HEK293T (cell line): ENCODE measurements at places on chromosomes 12 and 14.

DNA sequence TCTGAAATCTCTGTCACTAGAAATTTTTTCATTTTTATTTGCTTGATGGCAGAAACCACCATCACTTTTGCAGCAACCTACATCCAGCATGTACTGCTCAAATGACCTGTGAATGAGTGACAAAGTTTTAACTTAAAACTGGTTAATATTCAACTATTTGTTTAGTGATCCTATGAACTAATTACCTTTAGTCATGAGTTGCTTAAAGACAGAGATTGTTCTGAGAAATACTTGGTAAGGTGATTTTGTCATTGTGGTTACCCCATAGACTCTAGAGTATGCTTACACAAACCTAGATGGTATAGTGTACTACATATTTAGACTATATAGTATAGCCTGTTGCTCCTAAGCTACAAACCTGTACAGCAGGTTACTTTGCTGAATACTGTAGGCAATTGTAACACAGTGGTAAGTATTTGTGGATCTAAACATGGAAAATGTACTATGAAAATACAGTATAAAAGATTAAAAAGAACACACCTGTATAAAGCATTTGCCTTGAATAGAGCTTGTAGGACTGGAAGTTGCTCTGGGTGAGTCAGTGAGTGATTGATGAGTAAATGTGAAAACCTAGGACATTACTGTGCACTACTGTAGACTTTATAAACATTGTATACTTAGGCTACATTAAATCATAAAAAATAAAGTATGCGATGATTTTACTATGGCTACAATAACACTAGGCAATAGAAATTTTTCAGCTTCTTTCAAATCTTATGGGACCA, 256.6 kb upstream of the PPFIA2 start:
- no peak for DNase-seq

GRCh38 chr12:75103822-75104221, 105.8 kb downstream of the KCNC2 start:
- no peak for DNase-seq

DNA sequence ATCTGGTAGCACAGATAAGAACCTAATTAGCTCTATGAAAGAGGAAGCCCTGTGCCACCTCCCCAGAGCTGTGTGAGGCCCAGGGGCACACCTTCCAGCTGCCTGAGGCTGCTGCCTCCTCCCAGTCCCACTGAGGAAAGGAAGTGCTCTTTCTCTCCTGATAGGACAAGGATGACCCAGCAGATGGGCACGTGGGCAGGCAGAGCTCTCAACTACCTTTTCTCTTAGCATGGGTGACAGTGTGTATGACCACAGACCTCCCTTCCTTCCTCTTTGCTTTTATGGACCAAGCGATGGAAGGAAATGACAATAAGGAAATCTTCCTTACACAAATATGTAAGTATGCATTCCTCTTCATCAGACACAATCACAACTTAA, 127.6 kb upstream of the AMIGO2 start:
- no peak for DNase-seq

- DNase-seq: no peak
These were observed 218.6 kb upstream of the DCN start for GRCh38 chr12:91401190-91401589.

DNA sequence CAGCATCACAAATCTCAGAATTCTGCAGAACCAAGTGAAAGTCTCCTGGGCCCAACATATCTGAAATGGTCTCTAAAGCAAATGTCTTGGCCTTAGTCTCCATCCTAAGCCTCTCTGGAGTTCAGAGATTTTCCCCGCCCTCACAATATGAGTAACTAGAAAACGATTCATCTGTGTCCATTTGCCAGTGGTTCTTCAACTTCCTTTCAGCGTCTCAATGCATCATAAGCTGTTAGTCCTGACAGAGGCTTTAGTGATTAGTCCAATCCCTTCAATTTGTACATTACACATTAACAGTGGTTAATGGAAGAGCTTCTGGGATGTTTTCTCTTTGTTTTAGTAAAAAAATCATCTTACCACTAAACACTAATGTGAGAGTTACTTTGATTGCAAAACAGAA, 17.4 kb downstream of the NPC2 start:
- no peak for DNase-seq

GRCh38 chr14:32985866-32986265, 47.2 kb downstream of the NPAS3 start:
- DNase-seq: no peak

GRCh38 chr12:69676257-69677012, 22.7 kb downstream of the BEST3 start:
- DNase-seq: no peak

DNA sequence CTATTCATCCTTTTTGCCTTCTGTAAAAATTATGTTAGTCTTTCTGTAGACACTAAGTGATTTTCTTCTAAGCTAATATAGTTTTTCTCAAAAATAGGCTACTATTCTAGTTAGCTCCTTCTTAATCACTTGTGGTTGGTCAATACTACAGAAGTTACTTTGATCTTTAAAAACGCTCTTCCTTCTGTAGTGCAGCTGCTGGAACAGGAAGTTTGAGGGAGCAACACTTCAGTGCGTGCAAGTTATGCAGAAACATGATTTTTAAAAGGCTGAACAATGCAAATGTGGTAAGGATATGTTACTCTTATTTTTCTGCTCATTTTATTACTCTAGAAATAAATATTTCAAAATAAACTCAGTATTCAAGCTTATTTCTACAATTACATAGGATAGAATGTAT, 11.1 kb upstream of the RERGL start:
- DNase-seq: no peak

- no peak for DNase-seq
These were observed 13.1 kb downstream of the PAWR start for GRCh38 chr12:79677672-79678071.

GRCh38 chr14:69582212-69582611, 7.5 kb upstream of the CCDC177 start:
- no peak for DNase-seq
